Stimulated activated naive B cell treated with anti-CD40 and anti-IgM and Interleukin-4, amounts not matched to agents 10 μg/mL and 1 μg/mL and 100 μg/mL, for 72 hours (primary cell): ENCODE measurements at places on chromosomes 7 and 10.

DNA sequence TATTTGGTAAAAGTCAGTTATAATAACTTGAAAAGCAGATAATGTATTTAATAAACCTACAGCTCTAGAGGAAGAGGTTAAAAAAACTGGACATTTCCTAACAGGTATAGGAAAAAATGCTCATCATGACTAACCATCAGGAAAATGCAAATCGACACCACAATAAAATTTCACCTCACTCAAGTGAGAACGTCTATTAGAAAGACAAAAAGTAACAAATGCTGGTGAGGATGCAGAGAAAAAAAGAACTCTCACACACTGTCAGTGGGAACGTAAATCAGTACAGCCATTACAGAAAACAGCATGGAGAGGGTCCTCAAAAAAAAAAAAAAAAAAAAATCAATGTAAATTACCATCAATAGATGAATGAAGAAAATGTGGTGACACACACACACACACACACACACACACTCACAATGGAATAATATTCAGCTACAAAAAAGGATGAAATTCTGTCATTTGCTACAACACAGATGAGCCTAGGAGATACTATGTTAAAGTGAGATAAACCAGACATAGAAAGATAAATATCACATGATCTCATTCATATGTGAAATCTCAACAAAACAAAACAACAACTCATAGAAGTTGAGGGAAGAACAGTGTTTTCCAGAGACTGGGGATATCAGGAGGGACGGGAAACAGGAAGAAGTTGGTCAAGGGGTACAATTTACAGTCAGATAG lies 20.1 kb downstream of the EPC1 start:
- DNase-seq: no peak

GRCh38 chr7:54145716-54146115 lies 396.5 kb upstream of the VSTM2A start:
- DNase-seq: no peak

GRCh38 chr7:51471210-51471980 lies 154.8 kb upstream of the COBL start:
- no peak for DNase-seq

DNA sequence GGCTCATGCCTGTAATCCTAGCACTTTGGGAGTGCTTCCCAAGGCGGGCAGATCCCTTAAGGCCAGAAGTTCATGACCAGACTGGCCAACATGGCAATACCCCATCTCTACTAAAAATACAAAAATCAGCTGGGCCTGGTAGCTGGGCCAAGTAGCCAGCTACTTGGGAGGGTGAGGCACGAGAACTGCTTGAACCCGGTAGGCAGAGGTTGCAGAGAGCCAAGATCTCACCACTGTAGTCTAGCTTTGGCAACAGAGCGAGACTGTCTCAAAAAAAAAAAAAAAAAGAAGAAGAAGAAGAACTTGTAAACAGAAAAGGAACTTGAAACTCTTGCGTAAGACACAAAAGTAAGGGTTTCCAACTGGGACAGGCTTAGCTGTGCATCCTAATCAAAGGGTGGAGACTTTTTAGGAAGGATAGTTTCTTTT lies 5.6 kb upstream of the IFIT2 start:
- DNase-seq: no peak

GRCh38 chr10:22320591-22321155 lies at the start of gene BMI1:
Gene BMI1 (plus strand): TSS chr10:22321099. CDS start chr10:22326450, 5,351 bp downstream.
- DNase-seq: peak; percentile 37

- DNase-seq: no peak
These were observed 8.2 kb upstream of the NRG3 start for GRCh38 chr10:81866753-81867152.

DNA sequence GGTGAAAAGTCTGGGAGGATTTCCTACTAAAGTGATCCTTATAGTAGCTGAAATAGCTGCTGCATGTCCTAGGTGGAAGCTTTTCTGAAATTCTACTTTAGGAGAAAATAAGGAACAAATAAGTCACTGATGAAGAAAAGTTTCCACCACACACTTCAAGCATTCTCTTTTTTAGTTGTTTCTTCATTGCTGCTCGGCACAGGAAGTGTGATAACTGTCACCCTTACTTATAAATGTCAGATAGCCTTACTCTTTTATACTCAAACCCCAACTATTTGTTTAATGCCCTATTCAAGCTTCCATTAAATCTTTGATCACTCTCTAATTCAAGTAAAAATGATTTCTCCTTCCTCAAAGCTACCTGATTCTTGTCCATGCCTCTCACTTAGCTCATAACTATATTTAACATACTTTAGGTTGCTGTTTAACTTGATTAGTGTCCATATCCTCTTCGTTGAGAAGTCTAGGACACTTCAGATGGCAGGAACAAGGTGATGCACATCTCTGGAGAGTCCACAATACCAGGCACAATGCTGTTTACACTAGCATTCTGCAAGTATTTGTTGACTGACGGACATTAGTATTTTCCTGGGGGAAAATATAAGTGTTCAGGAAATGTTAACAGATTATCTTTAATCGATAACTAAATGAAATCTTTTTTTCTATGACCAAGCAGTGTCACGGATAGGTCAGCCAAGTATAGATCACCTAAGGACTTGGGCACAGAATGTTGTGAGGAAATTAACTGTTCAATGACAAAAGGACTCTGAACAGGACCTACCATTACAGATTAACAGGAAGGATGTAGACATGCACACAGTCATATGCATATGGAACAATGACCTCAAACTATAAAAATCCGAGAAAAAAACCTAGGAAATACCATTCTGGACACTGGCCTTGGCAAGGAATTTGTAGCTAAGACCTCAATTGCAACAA lies 67.4 kb downstream of the ZNF438 start:
- no peak for DNase-seq

GRCh38 chr7:28149291-28150101 lies 31.1 kb downstream of the JAZF1 start:
- peak; percentile 36 for DNase-seq

DNA sequence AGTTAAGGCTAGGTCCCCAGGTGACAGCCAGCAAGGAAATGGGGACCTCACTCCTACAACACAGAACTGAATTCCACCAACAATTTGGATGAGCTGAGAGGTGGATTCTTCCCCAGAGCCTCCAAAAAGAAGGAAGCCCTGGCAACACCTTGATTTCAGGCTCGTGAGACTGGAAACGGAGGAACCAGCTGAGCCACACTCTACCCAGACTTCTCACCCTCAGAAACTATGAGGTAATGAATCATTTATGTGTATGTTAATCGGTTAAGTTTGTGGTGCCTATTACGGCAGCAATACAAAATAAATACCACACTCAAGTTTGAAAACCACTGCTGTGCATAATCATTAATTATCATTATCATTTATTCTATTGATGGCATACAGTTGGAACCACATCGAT lies 532.4 kb upstream of the ANKRD30A start:
- DNase-seq: no peak

DNA sequence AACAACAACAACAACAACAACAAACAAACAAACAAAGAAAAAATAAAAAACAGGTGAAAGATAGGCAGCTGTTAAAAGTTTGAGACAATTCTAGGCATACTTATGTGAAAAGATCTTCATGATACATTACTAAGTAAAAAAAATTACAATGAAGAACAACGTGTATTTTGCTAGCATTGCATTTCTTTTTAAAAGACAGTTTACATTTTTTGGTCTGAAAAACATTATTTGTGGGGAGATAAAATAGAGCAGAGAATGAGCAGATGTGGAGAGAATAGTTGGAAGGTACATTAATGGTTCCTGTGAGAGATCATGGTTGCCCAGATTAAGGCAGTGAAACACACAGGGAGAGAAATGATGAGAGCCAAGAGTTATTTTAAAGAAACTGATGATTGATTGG lies 210.2 kb upstream of the MKLN1 start:
- no peak for DNase-seq

DNA sequence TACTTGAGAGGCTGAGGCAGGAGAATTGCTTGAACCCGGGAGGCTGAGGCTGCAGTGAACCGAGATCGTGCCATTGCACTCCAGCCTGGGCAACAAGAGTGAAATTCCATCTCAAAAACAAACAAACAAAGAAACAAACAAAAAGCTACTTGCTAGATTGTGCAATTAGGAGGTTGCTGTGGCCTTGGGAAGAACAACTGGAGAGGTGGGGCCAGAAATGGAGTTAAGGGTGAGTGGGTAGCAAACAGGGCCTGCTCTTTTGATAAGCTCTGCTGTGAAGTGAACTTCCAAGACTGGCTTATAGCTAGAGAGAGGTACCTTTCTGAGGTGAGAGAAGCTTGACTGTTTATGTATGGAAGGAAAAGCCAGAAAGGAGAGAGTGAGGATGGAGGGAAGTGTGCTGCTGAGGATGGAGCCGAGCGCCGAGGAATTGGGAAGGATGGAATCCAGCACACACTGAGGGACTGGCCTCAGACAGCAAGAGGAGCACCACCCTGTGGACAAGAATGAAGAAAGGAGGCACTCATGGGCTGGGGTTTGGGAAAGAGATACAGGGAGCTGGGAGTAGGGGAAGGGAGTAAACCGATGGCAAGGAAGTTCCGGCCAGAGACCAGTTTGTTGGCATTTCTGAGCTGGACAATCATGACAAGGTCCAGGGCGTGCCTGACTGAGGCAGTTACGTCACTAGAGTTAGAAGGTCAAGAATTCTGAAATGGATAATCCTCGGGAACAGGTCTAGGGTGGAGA lies 7.0 kb upstream of the RPEL1 start:
- DNase-seq: no peak

DNA sequence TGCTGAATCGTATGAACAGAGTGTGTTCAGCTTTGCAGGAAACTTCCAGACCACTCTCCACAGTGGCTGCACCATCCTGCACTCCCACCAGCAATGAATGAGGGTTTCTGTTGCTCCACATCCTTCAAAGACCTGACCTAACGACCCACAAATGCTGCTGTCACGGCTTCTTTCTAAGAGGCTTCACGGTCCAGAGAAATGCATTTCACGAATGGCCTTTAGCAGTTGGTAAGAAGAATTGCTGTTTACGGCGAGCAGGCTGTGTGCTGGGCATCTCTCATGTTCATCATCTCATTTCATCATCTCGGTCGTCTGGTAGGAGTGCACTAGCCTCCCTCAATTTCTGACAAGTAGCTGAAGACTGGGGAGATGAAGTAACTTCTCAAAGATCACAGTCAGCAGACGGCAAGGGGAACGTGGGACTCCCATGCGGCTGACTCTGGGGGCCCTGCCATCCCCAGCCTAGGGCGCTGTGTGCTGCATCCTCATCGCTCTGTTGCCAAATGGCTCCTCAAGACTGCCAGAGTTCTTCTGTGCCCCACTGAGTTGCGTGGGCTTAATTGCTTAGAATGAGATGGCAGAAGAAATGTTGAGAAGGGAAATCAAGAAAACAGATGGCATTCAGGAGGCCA lies 72.9 kb downstream of the ADARB2 start:
- DNase-seq: no peak

DNA sequence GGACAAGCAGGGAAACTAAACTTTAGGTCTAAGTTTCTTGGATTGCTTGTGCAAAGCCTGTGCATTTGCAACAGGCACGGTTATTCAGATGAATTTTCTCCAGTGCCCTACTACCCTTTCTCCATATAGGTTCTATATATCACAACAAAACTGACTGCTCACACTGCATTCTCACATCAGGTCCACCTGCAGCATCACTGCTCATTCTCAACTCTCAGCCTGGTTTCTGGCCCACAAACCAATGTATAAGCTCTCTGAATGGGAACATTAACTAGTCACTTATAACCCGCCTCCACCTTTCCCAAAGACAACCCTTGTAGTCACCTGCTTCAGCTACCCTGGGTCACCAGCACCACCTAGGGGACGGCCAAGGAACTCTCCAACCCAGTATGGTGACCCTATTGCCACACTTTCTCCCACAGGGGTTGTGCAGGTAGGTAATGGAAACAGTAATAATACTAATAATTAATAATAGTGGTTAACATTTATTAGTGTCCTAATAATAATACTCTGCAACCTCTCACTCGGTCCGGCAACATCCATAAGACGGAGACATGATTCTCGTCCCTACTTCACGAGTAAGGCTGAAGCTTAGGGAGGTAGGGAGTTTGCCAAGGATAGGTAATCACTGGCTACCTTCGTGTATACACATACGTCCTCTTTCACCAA lies 97.3 kb downstream of the CLEC2L start:
- peak; percentile 17 for DNase-seq

GRCh38 chr7:78383096-78383880 lies 584.7 kb downstream of the PHTF2 start:
- no peak for DNase-seq

DNA sequence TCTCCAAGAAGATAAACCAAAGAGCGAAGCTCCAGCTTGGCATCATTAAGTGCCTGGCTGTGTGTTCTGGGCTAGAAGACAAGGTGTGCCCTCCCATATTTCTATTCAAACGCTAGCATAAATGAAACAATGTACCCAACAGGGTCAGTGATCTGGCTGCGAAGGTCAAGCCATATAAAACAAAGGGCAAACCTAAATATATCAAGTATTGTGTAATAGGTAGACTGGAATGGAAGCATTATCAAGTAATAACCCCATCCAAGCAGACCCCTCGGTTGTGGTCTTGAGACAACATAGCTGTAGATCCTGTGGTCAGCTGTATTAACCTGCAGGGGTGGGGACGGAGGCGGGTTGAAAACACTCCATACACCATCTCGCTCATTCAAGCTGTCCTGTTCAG lies 31.6 kb upstream of the TNKS2 start:
- DNase-seq: no peak

- peak; percentile 62 for DNase-seq
These were observed 200.3 kb downstream of the PRPF18 start for GRCh38 chr10:13787015-13787421.

- DNase-seq: no peak
These were observed 219.0 kb downstream of the CRPPA start for GRCh38 chr7:16202303-16202702.

GRCh38 chr10:76302961-76303630 lies 871.7 kb downstream of the LRMDA start:
- DNase-seq: no peak

GRCh38 chr10:27564880-27565279 lies 60.8 kb downstream of the RAB18 start:
- DNase-seq: no peak

GRCh38 chr10:21069929-21070700 lies 173.0 kb upstream of the NEBL start:
- DNase-seq: no peak

DNA sequence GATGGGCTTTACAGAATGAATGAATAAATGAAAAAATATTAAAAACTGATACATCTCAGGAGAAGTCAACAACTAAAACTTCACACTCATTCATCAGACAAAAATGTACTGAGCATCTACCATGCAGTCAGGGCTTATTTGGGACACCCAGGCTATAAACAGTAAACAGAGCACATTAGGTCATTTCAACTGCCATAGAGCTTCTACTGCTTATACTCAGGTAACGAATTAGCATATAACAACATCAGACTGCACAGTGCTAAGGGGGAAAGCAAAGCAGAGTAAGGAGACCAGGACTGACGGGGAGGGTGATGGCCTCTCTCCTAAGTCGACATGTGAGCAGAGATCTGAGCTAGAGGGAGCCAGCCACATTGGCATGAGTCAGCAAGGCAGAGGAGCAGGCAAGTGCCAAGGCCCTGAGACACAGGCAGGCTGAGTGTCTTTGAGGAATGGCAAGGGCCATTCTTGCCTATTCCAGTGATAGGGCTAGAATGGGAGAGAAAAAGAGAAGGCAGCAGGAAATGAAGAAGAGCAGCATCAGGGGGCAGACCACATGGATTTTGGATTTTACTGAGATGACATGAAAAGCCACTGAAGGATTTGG lies 528.9 kb downstream of the PARD3 start:
- no peak for DNase-seq
